Right lung (tissue), 10 donors: ENCODE measurements at places on chromosomes 1 and 21.

GRCh38 chr1:7454052-7454815, 316.9 kb upstream of the VAMP3 start:
- no peak for DNase-seq

DNA sequence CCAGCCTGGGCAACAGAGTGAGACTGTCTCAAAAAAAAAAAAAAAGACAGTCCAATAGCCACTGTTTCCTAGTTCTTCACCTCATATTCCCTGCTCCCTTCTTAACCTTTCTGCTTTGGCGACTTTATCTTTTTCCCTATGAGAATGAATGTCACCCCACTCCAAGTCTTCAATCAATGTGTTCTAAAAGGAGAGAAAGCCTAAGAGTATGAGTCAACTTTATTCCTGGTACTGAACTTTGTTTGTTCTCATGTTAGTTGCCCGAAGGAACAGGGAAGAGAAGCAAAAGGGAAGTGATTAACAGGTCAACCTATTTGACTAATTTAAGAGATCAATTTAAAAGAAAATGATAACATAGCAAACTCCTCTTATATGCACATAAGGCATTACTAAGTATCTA, 39.9 kb upstream of the SLC16A1 start:
- DNase-seq, result no peak

GRCh38 chr1:187027253-187027652, 198.5 kb downstream of the PLA2G4A start:
- DNase-seq, result no peak

DNA sequence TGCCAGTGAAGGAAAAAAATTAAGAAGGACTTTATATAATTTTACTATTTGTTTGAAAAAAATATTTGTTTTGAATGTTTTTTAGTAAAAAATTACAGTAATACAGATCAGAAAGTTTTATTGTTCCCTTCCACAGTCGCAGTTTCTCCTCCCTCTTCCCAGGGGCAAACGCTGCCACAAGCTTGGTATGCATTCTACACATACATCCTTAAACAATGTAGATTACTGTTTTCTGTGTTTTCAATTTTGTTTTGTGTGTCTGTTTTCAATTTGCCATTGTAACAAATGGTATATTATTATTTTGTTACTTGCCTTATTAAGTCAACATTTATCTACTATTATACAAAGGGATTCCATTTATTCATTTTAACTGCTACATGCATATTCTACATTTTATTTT, 257.1 kb downstream of the HMCN1 start:
- DNase-seq, result no peak

- DNase-seq, result no peak
Measured at GRCh38 chr1:155474146-155474545, 88.5 kb downstream of the ASH1L start.

- no peak for DNase-seq
Measured at GRCh38 chr1:220708936-220709801, 19.0 kb downstream of the C1orf115 start.

DNA sequence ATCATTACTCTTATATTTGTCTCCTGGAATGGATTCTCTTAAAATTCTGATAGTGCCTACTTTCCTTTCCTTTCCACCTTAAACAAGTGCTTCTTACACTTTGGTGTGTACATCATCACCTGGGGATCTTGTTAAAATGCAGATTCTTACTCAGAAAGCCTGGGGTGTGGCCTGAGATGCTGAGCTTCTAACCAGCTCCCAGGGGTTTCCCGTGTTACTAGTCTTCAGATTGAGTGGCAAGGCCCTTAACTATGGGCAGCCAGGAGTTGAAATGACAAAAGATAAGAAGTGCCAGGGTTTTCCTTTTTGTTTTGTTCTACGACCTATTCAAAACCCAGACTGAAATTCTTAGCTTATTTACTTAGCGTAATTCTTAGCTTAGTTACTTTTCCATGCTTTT, 159.2 kb downstream of the HFM1 start:
- no peak for DNase-seq

DNA sequence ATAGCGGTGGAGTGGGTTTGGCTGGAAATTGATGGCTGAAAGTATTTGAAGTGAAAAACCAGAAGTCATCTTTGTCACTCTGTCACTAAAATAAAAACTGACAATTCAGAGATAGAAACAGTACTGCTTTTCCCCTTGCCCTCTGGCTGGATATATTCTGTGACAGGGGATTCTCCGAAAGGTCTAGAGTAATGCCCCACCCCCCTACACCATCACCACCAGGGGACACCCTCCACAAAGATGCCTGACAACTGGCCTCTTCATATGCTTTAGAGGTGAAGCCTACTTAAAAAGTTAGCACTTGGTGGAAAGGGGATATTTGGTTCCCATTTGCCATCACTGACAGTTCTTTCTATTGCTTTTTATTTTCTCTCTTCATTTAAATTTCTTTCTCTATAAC, 73.5 kb downstream of the SGIP1 start:
- no peak for DNase-seq

DNA sequence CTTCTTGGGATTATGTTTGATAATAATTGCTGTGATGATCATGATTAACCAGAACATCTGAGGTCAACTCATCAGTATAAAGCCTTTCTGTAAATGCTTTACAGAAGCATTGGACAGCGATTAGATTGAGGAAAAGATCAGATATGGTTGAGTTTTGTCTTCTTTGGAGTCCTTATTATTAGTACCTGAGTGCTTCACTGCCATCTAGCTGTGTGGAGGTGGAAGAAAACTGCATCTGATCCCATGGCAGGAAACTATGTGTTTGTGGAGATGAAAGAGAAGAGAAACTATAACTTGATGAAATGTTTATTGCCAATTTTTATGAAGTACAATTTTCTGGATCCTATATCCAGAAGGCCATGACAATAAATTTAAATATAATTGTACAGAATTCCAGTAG, 11.4 kb downstream of the FLG2 start:
- DNase-seq, result no peak

GRCh38 chr1:15095496-15095875, 58.1 kb upstream of the TMEM51 start:
- no peak for DNase-seq

DNA sequence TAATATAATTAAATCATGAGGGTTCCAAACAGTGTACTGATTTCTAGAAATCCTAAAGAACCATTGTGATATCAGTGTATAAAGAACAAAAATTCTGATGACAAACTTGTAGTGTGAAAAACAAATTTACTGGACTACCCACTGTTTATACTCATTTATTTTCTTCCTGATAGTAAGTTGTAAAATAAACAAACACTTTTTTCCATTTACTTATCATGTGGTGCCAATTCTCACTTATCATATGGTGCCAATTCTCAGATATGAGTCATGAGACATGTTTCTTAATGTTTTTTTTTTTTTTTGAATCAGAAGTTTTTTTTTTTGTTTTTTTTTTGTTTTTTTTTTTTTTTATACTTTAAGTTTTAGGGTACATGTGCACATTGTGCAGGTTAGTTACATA, 137.7 kb downstream of the LEPR start:
- no peak for DNase-seq

GRCh38 chr21:42037943-42038342, 27.8 kb upstream of the ZBTB21 start:
- no peak for DNase-seq

DNA sequence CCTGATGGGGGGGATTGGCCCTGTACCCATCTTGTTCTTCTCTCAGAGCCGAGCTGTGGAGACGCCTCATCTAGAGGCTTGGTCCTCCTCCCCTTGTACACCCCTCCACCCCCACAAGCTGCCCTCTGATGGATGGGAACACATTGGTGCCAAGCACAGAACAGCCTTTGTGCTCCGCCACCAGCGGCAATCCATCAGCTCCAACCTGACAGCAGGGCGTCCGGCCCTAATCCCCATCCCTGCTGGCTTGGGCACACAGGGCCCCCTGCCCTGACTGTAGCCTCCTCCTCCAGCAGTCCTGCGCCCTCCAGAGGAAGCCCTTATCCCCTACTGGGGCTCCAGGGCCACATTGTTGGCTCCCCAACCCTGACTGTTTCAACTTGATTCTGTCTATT, 3.8 kb upstream of the MYOG start:
- DNase-seq, result no peak

- DNase-seq, result no peak
Measured at GRCh38 chr1:235112297-235113182, 16.1 kb downstream of the TOMM20 start.

DNA sequence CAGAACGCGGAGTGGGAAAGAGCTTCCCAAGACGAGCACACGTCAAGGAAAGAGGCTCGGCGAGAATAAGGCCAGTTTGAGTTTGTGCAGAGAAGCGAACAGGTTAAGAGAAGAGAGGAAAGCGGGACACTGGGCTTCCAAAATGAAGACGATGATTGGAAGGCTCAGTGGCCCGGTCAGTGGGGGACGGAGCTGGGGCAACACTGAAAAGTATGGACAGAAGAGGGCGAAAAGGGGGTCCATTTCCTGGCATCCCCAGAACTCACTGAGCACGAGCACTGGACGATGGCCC, 258 bp downstream of the CCT3 start:
- no peak for DNase-seq

DNA sequence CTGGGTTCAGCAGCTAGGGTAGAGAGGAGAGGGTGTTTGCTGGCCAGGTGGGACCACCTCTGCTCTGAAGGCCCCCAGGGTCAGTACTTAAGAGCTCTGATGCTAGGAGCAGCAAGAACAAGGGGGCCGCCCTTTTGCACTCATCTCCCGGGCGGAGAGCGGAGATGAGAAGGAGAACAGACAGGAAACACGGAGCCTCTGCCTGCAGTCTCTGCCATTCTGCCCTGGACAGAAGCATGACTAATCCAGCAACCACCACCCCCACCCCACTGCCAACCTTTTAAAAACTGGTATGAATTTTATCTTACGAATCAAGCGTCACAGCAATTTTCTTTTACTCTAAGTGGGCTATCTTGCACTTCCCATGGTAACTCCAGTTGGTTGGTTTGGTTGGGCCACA, 34.5 kb downstream of the PARP1 start:
- DNase-seq, result no peak

- DNase-seq, result no peak
Measured at GRCh38 chr1:233919786-233920185, 15.3 kb downstream of the SLC35F3 start.

- no peak for DNase-seq
Measured at GRCh38 chr1:41495210-41495948, 10.9 kb upstream of the EDN2 start.

DNA sequence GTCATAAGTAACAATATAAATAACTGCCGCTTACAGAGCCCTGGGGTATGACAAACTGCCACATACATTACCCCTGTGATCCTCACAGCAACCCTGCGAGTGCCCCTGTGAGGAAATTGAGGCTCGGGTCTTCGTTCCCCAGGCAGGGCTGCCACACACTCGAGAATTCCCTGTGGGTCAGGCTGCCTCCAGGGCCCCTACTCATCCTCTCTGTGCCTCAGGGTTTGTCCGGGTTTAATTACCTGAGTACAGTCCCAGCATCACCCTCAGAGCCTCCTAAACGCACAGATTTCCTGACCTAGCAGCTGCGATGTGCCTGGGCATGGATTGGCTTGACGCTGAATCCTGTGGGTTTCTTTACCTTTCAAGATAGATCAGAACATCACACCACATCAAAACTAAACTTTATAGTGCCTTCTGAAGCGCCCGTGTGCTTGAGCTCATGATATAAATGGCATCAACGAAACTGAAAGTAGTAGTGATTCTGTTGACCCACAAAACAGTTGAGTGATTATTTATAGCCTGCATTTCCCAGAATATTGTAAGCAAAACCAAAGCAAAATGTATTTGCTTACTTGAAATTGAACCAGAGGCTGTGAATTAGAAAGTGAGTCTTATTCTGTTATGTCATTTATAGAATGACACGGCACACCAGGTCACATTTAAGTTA, 14.0 kb downstream of the SLC37A1 start:
- DNase-seq, result no peak

DNA sequence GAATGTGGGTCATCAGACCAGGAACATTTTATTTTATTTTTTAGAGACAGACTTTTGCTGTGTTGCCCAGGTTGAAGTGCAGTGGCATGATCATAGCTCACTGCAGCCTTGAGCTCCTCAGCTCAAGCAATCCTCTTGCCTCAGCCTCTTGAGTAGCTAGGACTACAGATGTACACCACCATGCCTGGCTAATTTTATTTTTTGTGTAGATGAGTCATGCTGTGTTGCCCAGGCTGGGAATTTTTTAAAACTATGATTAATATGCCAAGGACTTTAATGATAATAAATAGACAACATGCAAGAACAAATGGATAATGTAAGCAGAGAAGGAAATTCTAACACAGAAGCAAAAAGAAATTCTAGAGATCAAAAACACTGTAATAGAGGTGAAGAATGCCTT, 142.4 kb downstream of the AK5 start:
- DNase-seq, result no peak

- DNase-seq, result no peak
Measured at GRCh38 chr1:70714149-70714548, 303.1 kb downstream of the CTH start.

DNA sequence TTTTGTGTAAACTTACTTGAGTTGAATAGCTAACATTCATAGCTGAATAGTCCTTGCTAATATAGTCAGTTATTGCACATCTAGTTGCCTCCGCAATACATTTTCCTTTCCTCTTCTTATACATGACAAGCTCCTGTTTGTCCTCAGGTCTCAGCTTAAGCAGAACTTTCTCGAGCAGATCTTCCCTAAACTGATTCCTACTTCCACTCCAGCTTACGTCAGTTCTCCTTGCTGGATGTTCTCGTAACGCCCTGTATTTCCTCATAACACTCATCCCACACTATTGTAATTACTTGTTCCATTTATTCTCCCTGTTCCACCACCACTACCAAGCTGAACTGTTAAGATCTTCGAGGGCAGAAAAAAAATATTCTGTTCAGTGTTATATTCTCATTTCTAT, 15.1 kb upstream of the OMA1 start:
- DNase-seq, result no peak

- no peak for DNase-seq
Measured at GRCh38 chr1:53532377-53532776, 73.2 kb downstream of the DMRTB1 start.

DNA sequence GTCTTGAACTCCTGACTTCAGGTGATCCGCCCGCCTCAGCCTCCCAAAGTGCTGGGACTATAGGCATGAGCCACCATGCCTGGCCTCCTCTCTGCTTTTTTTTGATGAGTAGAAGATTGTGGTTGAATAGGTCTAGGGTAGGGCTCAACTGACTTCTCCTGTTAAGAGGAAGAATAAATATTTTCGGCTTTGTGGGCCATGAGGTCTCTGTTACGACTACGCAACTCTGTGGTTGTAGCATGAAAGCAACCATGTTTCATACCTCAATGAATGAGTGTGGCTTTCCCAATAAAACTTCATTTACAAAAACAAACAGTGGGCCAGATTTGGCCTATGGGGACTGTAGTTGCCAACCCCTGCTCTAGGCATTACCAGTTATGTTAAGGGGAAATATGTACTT, 67.8 kb downstream of the NID1 start:
- no peak for DNase-seq

- DNase-seq, result peak; percentile 25
Measured at GRCh38 chr1:73065339-73066041, 783.2 kb upstream of the NEGR1 start.
